ENCODE measurements at places on chromosomes 13 and 19.
A peak's percentile ranks its signal among the peaks of the same experiment; 100 is the strongest.

DNA sequence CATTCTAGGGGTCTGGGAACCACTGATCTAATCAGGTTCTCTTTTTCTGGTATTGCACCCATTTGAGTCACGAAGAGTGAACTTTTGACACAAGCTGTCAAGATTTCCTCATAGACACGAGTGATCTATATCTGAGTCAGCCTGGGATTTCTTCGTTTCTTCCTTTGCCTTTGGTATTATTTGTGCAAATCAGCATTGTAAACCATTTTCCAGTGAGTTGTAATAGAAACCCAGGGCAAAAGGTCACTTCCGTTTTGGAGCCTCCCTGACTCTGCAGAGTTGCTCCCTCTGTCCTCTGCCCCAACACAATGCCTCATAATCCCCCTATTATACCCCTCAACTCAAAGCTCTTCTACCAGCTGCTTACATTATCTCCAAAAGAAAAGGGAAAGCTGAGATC lies 615.1 kb downstream of the EFNB2 start:
- DNase-seq: no peak

- peak; percentile 34 for DNase-seq
Measured at GRCh38 chr19:51552996-51553725, 17.9 kb upstream of the ZNF175 start.

DNA sequence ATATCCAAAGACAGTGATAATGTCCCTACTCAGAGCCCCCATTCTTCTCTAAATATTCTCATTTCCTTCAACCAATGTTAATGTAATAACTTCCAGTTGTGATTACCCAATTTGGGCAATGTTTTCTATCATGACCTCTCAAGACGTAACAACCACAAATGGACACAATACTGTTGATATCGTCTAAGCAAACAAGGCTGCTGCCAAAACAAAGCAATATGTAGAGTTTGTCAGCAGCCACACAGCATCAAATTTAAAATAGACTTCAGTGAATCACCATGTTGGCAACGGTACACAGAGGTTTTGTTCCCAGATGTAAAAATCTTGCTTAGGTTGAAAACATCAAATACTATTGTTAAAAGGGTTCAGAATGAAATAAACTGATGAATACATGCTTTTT lies 205.1 kb downstream of the DACH1 start:
- DNase-seq: no peak

GRCh38 chr13:105343134-105343806 lies 1192.2 kb downstream of the EFNB2 start:
- no peak for DNase-seq

GRCh38 chr19:12783291-12783848 lies 7.9 kb upstream of the JUNB start:
- peak; percentile 73 for DNase-seq

DNA sequence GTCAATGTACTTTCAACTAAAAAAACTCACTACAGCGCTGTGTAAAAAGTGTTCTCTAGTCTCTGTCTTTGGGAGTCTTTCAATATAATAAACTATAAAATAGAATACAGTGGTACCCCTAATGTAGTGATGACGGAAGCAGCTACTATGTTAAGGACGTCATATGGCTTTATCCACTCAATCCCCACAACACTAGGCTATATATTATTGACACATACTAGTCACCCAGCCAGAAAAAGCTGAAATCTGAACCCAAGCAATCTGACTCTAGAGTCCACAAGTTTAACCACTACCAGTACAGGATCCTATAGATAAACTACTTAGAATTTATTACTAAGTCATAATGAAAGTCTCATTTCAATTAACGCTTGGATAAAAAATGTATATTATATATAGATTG lies 48.3 kb downstream of the ELF1 start:
- DNase-seq: no peak

DNA sequence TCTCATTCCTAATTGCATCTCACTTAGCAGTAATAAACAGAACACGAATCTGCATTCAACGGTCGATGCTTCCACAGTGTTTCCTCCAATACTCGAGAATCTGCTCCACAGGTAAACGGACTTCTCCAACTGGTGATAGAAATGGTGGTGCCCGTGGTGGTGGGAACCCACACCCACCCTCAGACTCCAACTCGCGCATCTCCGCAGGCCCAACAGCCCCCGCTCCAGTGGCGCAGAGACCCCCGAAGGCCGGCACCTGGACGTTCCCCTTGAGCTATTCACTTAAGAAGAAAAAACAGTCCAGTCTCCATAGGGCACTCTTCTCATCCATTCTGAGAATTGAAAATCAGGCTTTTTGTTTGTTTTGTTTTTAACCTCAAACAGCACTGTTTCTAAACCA lies 13.8 kb upstream of the RASA3 start:
- no peak for DNase-seq

- DNase-seq: no peak
Measured at GRCh38 chr19:15439078-15439799, 10.5 kb downstream of the WIZ start.

GRCh38 chr13:49330546-49330864 lies 82.8 kb downstream of the CDADC1 start:
- DNase-seq: no peak

GRCh38 chr19:35786299-35787160 lies 11.2 kb downstream of the ARHGAP33 start:
- DNase-seq: no peak

DNA sequence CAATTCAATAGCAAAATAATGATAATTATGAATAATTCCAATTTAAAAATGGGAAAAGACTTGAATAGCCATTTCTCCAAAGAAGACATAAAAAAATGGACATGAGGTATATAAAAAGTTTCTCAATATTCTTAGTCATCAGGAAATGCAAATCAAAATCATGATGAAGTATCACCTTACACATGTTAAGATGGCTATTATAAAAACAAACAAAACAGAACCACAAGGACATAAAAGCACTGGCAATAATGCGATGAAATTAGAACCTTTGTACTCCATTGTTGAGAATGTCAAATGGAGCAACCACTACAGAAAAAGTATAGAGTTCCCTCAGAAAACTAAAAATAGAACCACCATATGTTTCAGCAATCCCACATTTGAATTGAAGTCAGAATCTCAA lies 1186.1 kb downstream of the SLITRK5 start:
- DNase-seq: no peak

DNA sequence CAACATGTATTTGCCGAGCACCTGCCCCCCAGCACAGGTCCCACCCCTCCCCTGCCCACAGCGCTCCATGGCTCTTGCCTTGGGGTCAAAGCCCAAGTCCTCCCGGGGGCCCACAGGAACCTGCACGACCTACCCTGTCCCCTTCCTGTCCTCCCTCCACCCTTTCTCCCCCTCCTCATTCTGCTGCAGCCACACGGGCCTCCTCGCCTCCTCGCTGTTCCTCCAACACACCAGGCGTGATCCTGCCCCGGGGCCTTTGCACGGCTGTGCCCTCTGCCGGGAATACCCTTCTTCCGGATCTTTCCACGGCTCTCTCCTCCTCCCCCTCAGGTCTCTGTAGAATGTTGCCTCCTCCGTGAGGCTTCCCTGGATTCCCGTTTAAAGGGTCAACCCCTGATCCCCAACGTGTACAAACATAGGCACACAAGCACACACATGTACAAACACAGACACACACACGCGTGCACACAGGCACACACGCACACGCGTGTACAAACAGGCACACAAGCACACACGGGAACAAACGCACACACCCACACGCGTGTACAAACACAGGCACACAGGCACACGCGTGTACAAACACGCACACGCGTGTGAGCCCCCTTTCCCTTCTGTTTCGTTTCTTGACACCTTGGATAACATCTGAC lies 2.8 kb downstream of the MADCAM1 start:
- no peak for DNase-seq

- DNase-seq: no peak
Measured at GRCh38 chr13:43388282-43389034, 365.1 kb downstream of the DNAJC15 start.

DNA sequence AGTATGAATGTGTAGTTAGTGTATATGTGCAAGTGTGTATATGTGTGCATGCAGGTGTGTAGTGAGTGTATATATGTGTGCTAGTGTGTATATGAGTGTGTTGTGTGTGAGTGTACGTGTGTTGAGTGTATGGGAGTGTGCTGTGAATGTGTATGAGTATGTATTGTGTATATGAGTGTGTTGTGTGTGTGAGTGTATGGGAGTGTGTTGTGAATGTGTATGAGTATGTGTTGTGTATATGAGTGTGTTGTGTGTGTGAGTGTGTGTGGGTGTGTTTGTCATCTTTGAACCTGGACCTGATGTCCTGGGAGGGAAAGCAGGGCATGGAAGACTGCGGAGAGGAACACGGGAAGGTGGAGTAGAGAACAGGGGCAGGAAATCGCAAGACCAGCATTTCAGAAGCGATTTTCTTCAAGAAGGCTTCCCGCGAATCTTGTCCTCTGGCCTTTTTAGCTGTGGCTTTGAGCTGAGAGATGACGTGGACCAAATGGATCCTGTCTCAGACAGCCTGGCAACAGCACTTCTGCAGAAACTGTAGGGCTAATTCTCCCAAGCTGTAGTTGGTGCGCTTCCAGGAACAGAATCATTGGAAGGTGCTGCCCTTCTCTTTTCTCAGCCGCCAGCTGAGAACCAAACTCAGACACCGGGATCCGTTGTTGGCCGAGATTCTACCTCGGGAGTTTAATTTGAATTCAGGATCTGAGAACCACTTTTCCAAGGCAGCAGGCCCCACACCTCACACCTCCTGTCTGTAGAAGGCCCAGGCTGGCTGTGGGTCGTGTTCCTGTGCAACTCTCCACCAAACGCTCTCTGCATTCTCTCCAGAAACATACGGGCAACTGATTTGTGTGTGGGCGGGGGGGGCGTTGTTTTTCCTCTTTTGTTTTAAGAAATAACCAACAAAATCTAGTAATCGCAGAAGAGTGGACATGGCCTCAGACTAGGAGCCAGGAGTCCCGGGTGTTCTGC lies 94.7 kb upstream of the RAP2A start:
- DNase-seq: no peak

- no peak for DNase-seq
Measured at GRCh38 chr13:20923272-20923671, 20.7 kb upstream of the XPO4 start.

DNA sequence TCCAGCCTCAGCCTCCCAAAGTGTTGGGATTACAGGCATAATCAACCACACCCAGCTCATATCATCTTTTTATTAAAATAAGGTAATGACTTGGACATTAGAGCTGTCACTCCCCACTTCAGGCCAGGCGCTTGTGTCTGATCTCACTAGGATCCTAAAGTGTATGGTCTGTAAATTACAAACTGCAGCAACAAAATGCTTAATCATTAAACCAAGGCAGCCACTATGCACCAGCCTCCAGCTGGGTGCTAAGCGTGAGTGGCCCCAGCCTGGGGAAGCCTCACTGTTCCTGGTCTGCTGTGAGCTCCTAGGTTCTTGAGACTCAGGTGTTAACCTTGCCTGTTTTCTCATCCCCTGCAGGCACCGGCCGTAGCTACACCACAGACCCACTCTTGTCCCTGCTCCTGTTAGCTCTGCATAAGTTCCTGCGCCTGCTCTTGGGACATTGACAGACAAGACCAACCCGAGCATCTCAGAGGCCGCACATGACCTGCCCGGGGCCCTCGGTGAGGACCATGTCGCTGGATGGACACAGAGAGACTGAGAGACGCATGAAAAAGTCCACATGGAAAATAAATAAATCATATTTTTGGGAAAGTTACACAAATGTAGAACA lies 37.8 kb downstream of the VSTM2B start:
- DNase-seq: no peak

- DNase-seq: no peak
Measured at GRCh38 chr13:113083402-113084061, 22.1 kb upstream of the F7 start.

DNA sequence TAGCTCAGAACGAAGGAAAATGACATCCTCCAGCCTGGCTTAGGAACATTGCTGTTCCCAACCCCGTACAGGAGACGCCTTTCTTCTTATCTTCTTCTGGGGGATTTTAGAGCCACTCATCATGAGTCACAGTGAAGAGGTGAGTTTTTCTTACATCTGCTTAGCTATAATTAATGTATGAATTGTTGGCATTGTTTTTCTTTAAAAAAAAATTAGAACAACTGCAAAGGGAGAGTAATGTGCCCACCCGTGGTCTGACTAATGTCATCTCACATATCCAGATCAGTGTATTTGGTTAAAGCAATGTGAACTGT lies 310.6 kb upstream of the TSHZ3 start:
- no peak for DNase-seq

DNA sequence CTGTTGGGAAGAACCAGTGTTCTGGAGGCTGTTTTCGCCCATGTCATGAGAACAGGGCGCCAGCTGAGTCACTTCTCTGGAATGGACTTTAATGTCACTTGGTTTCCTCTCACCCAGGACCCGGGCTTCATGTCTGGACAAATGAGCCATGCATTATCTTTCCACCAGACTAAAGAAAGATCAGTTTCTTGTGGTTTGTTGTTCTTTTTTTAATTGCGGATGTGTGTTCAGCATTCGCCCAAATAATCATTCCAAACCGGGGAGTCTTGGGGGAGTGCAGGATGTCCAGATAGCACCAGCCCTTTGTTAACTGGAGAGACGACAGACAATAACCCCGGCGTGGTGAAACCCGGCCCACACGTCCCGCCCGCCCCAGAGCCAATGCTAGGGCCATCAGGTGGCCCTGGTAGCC lies 102.5 kb downstream of the COL4A2 start:
- no peak for DNase-seq

DNA sequence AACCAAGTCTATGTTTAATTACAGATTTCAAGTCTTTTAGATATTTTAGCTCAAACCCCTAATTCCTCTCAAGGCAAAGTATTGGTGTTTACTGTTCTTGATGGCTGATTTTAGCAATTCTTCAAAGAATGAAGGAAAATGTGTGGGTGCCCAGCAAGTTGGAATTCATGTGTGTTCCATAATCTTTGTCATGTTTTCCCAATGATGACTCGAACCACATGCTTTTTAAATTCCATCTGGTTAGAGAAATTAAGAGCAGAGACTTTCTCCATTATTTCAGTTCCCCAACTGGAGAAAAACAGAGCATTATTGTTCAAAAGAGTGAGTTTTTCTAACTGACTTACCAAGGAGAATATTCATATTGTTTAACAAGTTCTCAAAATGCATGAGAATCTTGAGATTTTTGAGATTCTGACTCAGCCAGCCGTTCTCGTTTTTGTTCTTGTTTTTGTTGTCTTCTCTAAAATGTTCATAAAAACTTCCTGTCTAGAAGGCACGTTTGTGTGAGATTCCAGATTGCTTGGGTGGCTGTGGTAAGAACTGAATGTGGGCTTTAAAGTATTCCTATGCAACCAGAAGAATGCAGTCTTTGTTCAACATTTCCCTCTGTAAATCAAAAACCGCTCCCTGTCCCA lies 404.7 kb downstream of the IRS2 start:
- no peak for DNase-seq

DNA sequence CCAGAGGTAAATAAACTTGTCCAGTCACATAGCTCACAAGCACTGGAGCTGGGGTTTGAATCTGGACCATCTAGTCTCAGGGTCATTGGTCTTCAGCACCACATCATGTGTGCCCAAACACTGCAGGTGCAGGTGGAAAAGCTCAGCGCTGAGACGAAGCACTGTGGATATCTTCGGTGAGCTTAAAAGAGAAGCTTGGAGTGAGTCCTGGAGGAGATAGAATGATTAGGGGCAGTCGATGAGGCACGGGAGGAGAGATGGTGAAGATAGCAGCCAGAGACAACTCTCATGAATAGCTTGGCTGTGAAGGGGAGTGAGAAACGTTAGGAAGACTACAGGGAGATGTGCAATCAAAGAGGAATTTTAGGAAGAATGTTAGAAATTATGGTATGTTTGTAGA lies 389.3 kb downstream of the FGF9 start:
- no peak for DNase-seq

GRCh38 chr19:39180749-39181148 lies 16.0 kb upstream of the NCCRP1 start:
- no peak for DNase-seq

- no peak for DNase-seq
Measured at GRCh38 chr13:100442095-100442832, 146.3 kb downstream of the GGACT start.
